ENCODE measurements at places on chromosomes 2 and 18.

- no peak for DNase-seq
These were observed 135.3 kb downstream of the KLHL29 start for GRCh38 chr2:23520256-23520655.

DNA sequence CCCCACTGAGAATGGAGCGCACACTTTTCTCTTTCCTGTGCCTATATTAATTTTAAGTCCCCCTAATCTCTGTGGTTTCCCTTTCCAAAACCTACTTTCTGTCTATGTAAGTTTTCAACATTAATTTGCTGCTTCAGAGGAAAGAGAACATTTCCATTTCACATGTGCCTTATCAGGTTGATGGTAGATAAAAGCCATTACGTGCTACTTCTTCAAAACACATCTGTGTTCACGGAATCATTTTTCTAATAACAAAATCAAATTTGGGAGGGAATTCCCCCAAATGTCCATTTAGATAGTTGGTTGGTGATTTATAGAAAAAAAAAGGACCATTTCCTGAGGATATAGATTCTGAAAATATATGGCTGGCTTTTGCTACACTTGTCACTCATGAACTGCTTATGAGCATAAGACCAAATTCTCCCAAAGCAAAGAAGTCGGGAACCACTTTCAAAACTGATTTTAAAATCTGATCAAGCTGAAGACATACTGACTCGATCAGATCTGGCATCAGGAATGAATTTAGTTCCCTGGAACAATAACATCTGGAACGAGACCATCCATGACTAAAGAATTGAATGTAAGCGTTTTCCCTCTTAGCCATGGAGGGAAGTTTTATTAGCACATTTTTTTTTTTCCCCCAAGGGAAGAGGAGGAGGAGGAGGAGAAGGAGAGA is 8.2 kb downstream of the PTGR3 start:
- DNase-seq, result no peak

GRCh38 chr2:233778030-233778429 is at the start of gene MROH2A:
Gene MROH2A (plus strand): TSS chr2:233778330. CDS start chr2:233779359, 1,029 bp downstream.
- DNase-seq, result no peak

DNA sequence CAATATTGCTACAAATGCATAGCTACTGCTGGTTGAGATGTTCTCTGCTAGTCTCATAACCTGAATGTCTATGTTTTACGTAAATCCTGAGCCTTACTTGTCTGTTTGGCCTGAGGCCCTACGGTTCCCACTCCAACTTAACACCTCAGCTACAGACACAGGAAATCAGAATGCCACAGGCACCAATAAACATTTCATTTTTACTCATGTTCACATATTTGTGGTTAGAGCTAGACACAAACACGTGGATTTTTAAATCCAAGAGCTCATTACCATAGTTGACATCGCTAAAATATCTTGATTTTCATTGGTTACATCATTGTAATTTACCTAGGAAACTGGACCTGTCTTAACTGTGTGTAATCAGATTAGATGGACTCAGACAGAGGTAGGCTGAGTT is 263.8 kb upstream of the CDH19 start:
- DNase-seq, result no peak

GRCh38 chr2:1791685-1792435 is 47.5 kb upstream of the PXDN start:
- no peak for DNase-seq

Data from cortex of kidney (tissue), 1 donor.